Fibroblast of skin of left quadriceps (primary cell): ENCODE measurements at places on chromosomes 5 and 9.

DNA sequence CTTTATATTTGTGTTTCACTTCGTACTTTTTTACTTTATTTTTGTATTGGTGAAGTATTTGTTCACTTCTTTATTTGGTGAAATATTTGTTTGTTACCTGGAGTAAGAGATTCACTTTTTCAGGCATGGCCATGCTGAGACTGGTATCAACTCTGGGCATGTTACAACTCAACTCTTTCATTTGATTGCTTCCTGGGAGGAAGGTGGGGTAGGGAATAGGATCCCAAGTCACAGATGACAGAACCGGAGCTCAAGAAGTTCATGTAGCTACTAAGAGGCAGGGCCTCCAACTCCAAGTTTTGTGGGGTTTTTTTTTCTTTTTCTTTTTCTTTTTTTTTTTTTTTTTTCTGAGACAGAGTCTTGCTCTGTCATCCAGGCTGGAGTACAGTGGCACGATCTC is 6.1 kb upstream of the ADGRD2 start:
- DNase-seq: no peak

- no peak for DNase-seq
Observed at GRCh38 chr9:133737774-133738639, at the start of gene SARDH. TSS of gene SARDH (minus strand) at chr9:133738352. CDS start at chr9:133734173, 4,179 bp downstream.

- DNase-seq: no peak
Observed at GRCh38 chr5:75381456-75381855, 44.4 kb downstream of the HMGCR start.

DNA sequence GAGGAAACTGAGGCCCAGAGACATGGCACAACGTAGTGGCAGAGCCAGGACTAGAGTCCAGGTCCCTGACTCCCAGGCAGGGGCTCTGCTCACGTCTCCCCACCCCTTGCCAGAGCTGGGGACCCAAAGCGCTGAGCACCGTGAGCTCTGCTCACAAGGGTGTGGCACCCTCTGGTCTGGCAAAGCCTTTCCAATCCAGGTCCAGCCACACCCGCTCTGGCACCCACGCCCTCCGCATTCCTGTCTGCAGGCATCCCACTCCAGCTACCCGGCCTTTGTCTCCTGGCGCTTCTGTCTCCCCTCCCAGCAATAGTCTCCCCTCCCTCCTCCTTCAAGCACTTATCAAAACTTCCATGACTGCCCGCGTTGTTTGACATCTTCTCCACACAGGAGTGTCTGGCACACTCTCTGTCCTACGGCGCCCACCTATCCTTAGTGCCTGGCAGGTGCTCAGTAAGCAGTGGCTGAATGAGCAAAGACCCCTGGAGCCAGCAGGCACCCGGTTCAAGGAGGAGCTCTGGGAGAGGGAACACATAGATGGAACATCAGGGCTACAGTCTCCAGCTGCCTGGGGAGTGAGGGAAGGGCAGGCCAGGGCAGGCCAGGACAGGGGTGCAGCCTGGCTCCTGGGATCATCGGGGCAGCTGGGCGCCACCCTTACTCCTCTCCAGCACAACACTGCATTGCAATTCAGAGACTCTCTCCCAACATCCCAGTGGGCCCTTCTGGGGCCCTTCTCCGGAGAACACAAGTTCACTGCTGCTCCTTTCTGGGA is 12.0 kb downstream of the HIGD2A start:
- DNase-seq: no peak

GRCh38 chr5:175340180-175340579 is 103.8 kb downstream of the DRD1 start:
- DNase-seq: no peak

DNA sequence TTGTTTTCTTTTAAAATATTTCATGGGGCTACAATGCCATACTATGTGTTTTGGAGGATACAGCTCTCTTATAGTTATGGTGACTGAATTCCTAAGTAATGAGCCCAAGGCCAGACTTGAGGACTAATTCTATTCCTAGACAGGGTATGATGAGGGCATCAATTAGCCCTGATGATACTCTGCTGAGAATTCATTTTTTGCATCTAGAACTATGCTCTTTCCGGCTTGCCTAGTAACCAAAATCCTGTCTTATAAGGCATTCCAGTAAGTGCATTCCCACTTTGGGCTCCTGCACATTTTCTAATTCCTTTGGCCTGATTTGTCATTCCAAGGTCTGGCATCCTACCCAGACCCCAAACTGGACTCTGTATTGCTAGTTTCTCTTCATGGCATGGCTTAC is 62.4 kb downstream of the MAT2B start:
- no peak for DNase-seq

DNA sequence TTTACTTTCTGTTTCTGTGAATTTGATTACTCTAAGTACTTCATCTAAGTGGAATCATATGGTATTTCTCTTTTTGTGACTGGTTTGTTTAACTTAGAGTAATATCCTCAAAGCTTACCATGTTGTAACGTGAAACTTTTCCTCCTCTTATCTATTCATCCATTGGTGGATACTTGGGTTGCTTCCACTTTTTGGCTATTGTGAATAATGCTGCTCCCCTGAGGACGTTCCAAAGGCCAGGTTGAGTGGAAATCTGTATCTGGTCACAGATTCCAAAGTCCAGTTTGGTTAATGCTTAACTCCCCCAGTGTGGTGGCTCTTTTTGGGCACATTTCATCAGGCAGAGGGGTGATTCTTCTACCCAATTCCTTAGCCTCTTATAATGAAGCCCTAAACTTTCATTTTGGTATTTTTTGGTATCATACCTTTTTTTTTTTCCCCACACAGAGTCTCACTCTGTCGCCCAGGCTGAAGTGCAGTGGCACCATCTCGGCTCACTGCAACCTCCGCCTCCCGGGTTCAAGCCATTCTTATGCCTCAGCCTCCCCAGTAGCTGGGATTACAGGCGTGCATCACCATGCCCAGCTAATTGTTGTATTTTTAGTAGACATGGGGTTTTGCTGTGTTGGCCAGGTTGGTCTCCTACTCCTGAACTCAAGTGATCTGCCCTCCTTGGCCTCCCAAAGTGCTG is 65.4 kb downstream of the CMYA5 start:
- DNase-seq: no peak

DNA sequence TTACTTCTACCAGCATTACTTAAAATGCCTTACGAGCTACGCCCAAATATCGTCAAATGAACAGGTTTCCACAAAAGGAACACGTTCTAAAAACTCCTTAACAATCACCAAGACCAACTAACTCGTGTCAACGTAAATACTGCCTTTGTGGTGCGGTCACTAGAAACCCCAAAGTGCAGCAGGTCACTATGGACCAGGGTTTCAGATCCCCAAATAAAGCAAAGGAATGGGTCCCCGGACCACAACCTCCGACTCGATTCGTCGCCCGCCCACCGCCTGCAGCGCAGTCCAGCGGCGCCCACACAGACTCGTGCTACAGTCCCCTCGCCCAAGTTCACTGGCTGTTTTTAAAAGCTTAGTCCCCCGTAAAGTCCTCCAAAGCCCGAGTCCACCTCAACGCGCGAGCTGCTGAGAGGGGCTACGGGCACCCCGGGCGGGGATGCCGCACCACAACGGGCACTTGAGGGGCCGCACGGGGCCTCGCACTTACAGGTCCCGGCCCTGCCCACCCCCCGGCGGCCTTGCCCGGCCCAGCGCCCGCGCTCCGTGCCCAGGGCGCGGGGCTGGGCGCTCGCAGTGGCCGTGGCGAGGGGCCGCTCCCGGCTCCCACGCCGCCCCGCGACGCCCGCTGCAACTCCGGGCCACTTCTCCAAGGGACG is 1.1 kb downstream of the NFIB start:
- no peak for DNase-seq

GRCh38 chr5:1751026-1751863 is 48.4 kb downstream of the MRPL36 start:
- no peak for DNase-seq

- DNase-seq: peak; percentile 57
Observed at GRCh38 chr5:86974955-86975354, 292.7 kb upstream of the RASA1 start.

DNA sequence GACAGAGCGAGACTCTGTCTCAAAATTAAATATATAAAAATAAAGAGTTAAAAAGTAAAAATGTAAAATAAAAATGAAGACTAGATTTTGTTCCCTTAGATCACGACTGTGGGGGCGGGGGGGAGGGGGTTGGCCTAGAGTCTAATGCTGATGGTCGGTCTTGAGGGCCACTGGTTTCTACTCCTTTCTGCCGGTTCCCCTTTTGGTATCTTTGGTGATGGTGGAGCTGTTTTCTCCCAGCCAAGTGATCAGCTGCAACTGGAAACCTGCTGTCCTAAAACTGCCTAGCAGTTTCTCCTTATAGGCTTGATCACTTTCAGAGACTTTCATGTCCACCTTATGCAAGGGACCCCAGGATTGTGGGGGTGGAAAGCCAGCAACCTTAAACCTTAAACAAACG is 1.1 kb downstream of the SRD5A1 start:
- no peak for DNase-seq

GRCh38 chr5:101943784-101944183 is 352.3 kb downstream of the SLCO4C1 start:
- no peak for DNase-seq

GRCh38 chr5:29193972-29194371 is 1999.5 kb upstream of the CDH6 start:
- DNase-seq: no peak

GRCh38 chr5:58346041-58346440 is 113.8 kb downstream of the PLK2 start:
- no peak for DNase-seq

- DNase-seq: no peak
Observed at GRCh38 chr5:158200619-158201018, 341.7 kb upstream of the CLINT1 start.

GRCh38 chr5:150317048-150318003 is 14.6 kb upstream of the ARSI start:
- peak; percentile 69 for DNase-seq

DNA sequence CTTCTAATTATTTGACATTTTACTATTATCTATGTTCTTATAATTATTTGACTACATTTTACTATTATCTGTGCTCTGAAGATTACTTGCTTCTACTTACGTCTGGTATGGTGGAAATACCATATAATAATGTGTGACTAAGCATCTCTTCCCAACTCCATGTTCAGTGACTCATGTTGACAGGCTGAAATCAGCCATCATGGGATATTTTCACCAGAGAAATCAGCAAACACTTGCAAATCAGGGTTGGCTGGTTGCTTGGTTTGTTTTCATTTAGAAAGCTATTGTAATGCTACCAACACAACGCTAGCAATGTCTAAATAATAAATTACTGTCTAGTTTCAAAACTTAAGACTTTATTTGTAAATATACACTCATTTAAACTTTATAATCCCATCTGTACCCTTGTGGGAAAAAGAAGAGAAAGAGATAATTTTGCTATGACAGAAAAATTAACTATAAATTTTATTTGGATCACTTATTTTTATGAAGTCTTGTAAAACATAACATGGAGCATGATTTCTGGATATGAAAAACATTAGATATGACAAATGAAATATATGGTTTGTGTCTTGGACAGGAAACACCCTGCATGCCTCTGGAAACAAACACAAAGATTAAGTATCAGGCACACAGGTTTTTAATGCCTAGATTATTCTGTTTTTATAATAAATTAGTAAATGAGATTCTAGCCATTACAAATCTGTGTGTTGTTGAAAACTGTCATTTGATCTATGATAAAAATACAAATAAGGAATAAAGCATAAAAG is 337.6 kb downstream of the BNC2 start:
- DNase-seq: no peak

DNA sequence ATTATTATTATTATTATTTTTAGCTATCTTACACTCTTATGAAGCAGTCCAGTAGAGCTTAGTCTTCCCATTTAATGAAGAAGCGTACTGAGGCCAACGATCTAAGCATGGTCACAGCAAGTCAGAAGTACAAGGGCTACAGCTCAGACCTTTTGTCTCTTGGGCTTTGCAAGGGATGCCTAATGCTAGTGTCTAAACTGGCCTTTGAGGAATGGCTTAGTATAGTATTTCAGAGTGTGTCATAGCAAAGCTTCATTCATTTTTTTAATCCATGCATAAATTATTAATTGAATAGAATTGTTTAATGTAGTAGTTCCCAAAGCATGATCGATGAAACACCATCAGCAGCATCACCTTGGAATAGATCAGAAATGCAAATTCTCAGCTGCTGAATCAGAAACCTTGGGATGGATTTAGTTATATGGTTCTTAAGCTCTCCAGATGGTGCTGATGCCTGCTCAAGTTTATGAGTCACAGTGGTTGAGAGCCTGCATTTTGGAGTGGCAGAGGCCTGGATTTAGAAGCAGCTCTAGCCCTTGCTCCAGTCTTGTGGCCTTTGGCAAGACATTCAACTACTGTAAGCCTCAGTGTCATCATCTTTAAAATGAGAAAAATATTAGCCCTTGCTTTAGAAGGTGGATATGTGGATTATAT is 6.1 kb downstream of the IL12B start:
- peak; percentile 78 for DNase-seq

DNA sequence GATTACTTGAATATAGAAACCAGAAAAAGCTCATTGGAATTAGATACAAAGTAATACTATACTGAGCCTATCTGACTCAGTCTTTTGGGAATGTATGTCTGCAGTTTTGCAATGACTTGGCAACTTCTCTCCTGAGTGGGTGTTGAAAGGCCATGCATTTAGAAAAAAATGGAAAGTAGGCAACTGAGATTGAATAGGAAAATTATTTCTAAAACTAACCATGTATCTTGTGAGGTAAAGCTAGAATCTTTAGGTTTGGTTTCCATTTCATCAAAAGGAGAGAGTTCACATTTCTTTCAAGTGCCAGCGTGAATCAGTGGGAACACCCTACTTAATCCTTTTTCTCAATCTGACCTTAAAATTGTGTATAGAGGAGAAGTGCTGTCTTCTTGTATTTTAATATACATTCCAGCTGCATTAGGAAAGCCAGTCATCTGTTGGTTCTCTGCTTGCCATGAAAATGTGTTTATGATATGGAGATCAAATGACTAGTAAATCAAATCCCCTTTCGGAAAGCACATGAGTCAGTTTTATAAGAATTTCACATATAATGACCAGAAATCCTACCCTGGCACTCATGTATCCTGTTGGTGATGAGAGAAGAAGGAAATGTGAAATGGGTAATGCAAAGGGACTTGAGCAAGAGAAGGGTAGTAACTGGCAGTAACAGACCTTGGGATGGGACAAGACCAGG is 30.4 kb downstream of the NFX1 start:
- peak; percentile 95 for DNase-seq

- no peak for DNase-seq
Observed at GRCh38 chr5:9339206-9339818, 206.6 kb downstream of the SEMA5A start.

GRCh38 chr9:90842996-90843395 is 41.4 kb downstream of the SYK start:
- no peak for DNase-seq

- peak; percentile 69 for DNase-seq
Observed at GRCh38 chr5:60362158-60362557, 337.8 kb downstream of the DEPDC1B start.

- no peak for DNase-seq
Observed at GRCh38 chr9:8262625-8263622, 463.3 kb upstream of the DMAC1 start.

GRCh38 chr5:96930058-96930457 is 5.8 kb upstream of the LNPEP start:
- no peak for DNase-seq

DNA sequence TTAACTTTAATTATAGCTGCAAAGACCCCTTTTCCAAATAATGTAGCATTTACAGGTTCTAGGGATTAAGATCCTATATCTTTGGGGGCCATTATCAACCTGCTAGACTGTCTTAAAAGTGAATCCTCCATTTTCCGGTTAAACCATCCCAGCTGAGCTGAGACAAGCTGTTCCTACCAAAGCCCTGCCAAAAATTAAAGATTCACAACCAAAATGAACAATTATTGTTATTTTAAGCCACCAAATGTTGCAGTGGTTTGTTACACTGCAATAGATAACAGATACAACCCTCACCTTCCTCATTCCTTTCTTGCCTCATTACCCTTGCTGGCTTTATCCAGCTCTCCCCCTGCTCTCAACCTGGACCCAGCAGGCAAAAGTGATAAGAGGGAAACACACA is 343.4 kb downstream of the CDK5RAP2 start:
- DNase-seq: no peak
